Activated CD4-positive, alpha-beta T cell treated with anti-CD3 and anti-CD28 coated beads, Interleukin-2, amount 50 U/mL, for 16 hours (primary cell): ENCODE measurements at places on chromosomes 16 and 17.

DNA sequence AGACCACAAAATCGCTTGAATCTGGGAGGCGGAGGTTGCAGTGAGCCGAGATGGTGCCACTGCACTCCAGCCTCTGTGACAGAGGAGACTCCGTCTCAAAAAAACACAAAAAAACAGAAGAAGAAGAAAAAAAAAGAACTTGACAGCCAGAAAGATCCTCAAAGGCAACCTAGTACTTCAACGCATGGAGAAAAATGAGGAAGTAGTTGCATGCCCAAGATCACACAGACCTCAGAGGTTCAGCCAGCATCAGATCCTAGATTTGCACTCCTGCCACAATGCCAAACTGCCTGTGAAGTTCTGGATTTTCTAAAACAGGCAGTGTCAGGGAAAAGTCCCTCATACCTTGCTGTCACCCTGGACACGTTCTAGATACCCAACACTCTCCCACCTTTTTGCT lies 1.5 kb downstream of the ATPAF2 start:
- no peak for DNase-seq

DNA sequence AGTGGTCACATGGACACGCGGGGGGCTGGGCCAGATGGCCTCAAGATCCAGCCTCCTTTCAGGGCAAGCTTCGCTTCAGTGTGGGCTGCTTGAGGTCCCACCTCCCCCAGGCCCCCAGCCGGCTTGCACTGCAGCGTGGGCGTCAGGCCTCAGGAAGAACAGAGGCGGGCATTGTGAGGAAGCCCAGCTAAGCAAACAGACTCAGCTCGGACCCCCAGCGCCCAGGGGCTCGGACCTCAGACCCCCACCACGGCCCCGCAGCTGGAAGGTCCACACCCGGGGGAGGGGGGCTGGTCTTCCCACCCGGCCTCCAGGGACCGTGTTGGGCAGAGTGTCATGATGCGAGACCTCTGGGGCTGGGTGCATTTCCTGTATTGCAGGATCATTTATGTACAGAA lies 24.7 kb upstream of the ZNF469 start:
- DNase-seq = no peak

- no peak for DNase-seq
Measured at GRCh38 chr16:3121851-3122467, 9.6 kb downstream of the ZNF205 start.

DNA sequence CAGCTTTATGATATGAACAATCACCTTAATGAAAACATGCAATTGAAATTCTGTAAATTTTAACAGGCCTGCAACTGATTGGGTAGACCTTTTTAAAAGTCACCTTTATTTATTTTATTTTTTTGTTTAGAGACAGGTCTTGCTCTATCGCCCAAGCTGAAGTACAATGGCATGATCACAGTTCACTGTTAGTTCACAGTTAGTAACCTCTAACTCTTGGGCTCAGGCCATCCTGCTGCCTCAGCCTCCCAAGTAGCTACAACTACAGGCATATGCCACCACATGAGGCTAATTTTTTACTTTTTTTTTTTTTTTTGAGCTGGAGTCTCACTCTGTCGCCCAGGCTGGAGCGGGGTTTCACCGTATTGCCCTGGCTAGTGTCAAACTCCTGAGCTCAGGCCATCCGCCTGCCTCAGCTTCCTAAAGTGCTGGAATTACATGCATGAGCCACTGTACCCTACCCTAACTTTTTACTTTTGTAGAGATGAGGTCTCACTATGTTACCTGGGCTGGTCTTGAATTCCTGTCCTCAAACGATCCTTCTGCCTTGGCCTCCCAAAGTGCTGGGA lies 28.0 kb downstream of the AP1G1 start:
- no peak for DNase-seq

DNA sequence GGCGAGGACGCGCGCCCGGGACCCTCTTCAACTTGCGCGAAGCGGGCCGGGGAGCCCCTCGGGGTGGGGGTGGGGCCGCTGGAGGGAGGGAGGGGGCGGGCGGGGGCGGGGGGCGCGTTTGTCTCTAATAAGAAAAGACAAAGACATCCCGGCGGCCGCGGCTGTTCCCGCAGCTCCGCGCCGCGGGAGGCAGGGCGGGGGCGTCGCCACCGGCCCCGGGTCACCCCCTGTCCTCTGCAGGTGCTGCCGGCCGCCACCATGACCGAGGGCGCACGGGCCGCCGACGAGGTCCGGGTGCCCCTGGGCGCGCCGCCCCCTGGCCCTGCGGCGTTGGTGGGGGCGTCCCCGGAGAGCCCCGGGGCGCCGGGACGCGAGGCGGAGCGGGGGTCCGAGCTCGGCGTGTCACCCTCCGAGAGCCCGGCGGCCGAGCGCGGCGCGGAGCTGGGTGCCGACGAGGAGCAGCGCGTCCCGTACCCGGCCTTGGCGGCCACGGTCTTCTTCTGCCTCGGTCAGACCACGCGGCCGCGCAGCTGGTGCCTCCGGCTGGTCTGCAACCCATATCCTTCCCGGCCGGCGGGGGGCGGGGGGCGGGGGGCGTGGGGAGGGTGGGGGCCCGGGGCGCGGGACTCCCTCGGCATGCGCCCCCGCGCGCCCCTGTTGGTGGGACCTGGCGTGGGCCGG lies 714 bp downstream of the CACNA1H start:
- DNase-seq = no peak

DNA sequence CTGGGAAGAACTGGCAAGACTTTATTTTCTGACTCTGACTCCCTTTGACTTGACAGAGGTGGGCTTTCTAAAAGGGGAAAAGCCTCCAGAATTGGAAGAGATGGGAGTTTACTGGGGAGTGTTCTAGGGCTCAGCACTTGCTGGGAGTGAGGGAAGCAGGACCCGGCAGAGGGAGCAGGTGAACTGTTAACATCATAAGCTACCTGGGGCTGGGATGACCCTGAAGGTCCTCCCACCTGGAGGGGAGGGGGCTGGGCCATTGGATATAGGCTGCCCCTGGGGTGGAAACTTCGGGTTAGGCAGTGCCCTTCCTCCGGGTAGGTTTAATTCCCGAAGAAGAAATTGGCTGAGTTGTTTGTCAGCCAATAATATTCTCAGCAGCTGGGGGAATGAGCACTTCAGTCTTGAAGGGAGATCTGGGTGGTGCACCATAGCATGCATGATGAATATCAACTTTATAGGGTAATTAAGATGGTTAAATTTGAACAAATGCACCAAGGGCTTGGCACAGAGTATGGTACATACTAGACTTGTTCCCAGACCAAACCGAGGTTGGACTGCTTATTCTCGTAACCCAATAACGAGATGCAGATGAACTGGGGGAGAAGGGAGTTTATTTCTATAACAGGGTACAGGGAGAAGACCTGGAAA lies 337.0 kb downstream of the HAPSTR1 start:
- DNase-seq = no peak

- no peak for DNase-seq
Measured at GRCh38 chr16:90055371-90055770, 21.8 kb downstream of the PRDM7 start.

DNA sequence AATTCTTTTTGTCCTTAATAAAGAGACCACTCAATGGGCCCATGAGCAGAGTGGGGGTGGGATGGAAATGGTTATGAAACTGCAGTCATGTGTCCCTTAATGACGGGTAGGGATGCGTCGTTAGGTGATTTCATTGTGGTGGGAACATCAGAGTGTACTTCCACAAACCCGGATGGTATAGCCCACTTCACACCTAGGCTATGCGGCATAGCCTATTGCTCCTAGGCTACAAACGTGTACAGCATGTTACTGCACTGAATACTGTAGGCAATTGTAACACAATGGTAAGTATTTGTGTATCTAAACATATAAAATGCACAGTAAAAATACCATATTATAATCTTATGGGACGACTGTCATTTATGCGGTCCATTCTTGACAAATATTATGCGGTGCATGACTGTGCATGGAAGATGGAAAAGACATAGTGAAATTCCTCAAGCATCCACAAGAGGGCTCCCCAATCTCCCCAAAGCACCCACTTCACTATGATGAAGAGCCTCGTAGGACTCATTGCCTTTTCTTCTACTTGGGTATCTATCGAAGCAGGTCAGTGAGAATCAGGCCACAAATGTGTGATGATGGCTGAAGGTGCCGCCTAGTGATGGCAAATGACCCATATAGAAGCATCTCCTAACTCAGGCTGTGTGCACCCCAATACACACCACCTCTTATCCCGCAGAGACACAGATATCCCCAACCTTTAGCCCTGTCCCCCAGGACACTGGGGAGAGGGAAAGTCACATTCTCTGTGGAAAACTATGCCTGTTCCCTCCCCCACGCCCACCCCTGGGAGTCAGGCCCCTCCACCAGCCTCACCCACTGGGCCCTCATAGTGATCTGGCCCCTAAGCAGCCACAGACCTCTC lies 43.5 kb downstream of the TBX21 start:
- DNase-seq = peak; percentile 56
